ENCODE measurements at places on chromosomes 1 and 21. TPM values are rescaled to one million over a fixed set of nuclear protein-coding genes. Genes with fewer than 3 reads are reported as not detected.
A peak's percentile ranks its signal among the peaks of the same experiment; 100 is the strongest.

DNA sequence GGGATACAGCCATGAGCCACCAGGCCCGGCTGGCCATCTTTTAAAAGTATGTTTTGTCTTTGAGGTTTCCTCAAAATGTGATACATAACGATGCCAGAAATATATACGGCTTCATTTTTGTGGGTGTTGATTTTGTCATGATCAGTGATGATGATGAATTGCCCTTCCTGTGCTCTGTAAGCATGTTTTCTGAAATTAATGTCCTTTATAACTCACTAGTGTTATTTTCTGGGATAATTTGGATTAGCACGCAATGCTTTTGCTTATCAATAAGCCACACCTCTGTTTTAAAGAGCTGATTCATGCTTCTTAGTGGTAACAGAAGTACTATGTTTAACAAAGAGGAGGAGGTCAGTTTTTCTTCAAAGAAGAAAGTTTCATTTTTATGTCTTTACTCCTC lies 25.6 kb downstream of the PHACTR4 start:
- H3K27me3 ChIP-seq: no peaks in the 10 kb centered on the region
- peaks cover 10% of the 10 kb centered on the region for H3K36me3 ChIP-seq
- DNase-seq: no peak
- no peak overlapping the region for H3K27ac ChIP-seq
- H3K4me1 ChIP-seq: peaks cover 4% of the 10 kb centered on the region
- no peak overlapping the region for H3K4me3 ChIP-seq

GRCh38 chr1:220391491-220391890 lies 119.2 kb upstream of the RAB3GAP2 start:
- H3K27me3 ChIP-seq: no peaks in the 10 kb centered on the region
- no peaks in the 10 kb centered on the region for H3K4me1 ChIP-seq
- no peak overlapping the region for H3K27ac ChIP-seq
- no peaks in the 10 kb centered on the region for H3K36me3 ChIP-seq
- DNase-seq: no peak
- H3K4me3 ChIP-seq: no peak overlapping the region

- H3K27me3 ChIP-seq: no peaks in the 10 kb centered on the region
- peaks cover 40% of the 10 kb centered on the region for H3K4me1 ChIP-seq
- peak; percentile 67 for DNase-seq
- peaks cover 47% of the 10 kb centered on the region for H3K36me3 ChIP-seq
- H3K4me3 ChIP-seq: no peak overlapping the region
Measured at GRCh38 chr1:6037338-6037762, 8.3 kb upstream of the KCNAB2 start.

- peak; percentile 96 for DNase-seq
- no peaks in the 10 kb centered on the region for H3K36me3 ChIP-seq
- no peak overlapping the region for H3K4me3 ChIP-seq
- no peak overlapping the region for H3K27ac ChIP-seq
Measured at GRCh38 chr1:157090196-157090647, 9.4 kb downstream of the ETV3L start.

The TSACC gene
- 0.82 TPM for total RNA-seq

The TRIM46 gene
- 10.7 TPM for total RNA-seq

DNA sequence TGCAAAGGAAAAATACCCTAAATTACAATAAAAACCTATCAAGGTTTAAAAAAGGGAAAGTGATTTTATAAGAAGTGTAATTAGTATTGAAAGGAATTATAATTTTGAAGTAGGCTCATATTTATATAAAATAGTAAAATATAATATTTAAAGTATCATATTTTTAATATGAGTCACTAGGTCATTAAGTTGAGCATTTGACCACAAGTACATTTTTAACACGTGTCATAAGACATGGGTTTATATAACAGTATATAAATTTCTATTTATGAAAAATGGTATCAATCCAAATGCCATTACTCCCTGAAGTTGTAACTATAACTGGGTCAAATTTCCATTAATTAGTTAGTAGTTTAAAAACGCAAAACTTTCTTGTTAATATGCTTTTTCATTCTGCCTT lies 365.9 kb downstream of the COL11A1 start:
- H3K27ac ChIP-seq: no peak overlapping the region
- no peaks in the 10 kb centered on the region for H3K27me3 ChIP-seq
- no peak overlapping the region for H3K4me3 ChIP-seq
- H3K4me1 ChIP-seq: no peaks in the 10 kb centered on the region
- no peaks in the 10 kb centered on the region for H3K36me3 ChIP-seq
- DNase-seq: no peak

- peaks cover 21% of the 10 kb centered on the region for H3K4me1 ChIP-seq
- no peaks in the 10 kb centered on the region for H3K36me3 ChIP-seq
- no peak for DNase-seq
- H3K4me3 ChIP-seq: no peak overlapping the region
- no peak overlapping the region for H3K27ac ChIP-seq
Measured at GRCh38 chr1:54998100-54998499, 633 bp upstream of the BSND start.

DNA sequence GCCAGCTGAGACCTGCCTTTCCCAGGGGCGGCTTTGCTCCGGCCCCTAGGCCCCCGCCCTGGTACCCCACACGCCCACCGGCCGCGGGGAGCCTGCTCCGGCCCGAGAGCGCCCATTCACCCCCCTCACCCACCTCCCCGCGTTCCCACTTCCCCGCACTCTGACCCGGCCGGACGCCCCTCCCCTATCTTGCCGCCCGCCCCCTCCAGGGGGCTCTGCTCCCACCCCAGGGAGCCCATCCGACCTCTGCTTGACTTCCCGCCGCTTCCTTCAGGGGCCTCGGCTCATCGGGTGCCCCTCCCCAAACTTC lies 466 bp downstream of the HTR6 start:
- H3K4me3 ChIP-seq: peak overlapping the region; percentile 44
- H3K4me1 ChIP-seq: peaks cover 6% of the 10 kb centered on the region
- H3K36me3 ChIP-seq: peaks cover 4% of the 10 kb centered on the region
- no peak overlapping the region for H3K27ac ChIP-seq
- peaks cover 55% of the 10 kb centered on the region for H3K27me3 ChIP-seq

GRCh38 chr1:154747740-154748404 lies 122.2 kb downstream of the KCNN3 start:
- H3K27ac ChIP-seq: peak overlapping the region; percentile 94
- peaks cover 87% of the 10 kb centered on the region for H3K4me1 ChIP-seq
- peaks cover 2% of the 10 kb centered on the region for H3K27me3 ChIP-seq
- DNase-seq: peak; percentile 91
- no peaks in the 10 kb centered on the region for H3K36me3 ChIP-seq
- peak overlapping the region; percentile 90 for H3K4me3 ChIP-seq

GRCh38 chr21:41360072-41360821 lies 1.6 kb upstream of the MX2 start:
- peaks cover 12% of the 10 kb centered on the region for H3K36me3 ChIP-seq
- H3K27me3 ChIP-seq: peaks cover 8% of the 10 kb centered on the region
- H3K4me3 ChIP-seq: no peak overlapping the region
- H3K27ac ChIP-seq: no peak overlapping the region

GRCh38 chr1:36466370-36467026 lies 2.3 kb upstream of the MRPS15 start:
- H3K36me3 ChIP-seq: peaks cover 15% of the 10 kb centered on the region
- no peak overlapping the region for H3K27ac ChIP-seq

GRCh38 chr21:46363698-46364097 lies 39.7 kb downstream of the PCNT start:
- DNase-seq: no peak
- H3K27me3 ChIP-seq: no peaks in the 10 kb centered on the region
- H3K4me3 ChIP-seq: no peak overlapping the region
- no peak overlapping the region for H3K27ac ChIP-seq

GRCh38 chr1:224513787-224514209 lies 79.2 kb upstream of the WDR26 start:
- H3K27me3 ChIP-seq: peaks cover 2% of the 10 kb centered on the region
- no peak overlapping the region for H3K27ac ChIP-seq
- H3K4me3 ChIP-seq: no peak overlapping the region

DNA sequence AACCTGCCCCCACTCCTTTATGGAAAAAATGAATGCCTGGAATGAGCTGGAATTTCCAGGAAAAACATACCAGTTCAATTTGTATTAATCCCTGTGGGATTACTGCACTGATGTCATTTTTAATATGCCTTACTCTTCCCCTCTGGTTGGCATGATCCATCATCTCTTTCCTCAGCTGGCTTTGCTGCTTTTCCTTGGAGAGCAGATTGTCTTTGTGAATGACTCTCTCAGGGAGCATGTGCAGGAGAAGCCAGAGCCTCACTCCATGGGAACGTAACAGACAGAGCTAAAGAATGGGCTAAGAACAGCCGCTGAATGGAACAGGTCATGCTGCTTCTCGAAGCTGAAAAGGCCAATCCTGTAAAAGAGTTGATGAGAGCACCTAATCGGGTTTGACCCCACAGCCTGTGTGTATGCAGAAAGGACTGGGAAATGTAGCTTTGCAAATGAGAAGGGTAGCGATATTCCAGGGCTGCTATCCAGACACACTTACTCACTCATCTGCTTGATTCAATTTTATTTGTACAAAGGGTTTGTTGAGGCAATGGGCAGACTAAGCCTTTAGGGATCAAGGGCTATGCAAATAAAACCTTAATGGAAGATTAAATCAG lies 20.7 kb downstream of the PHC2 start:
- no peak overlapping the region for H3K27ac ChIP-seq
- no peaks in the 10 kb centered on the region for H3K36me3 ChIP-seq
- no peak for DNase-seq

DNA sequence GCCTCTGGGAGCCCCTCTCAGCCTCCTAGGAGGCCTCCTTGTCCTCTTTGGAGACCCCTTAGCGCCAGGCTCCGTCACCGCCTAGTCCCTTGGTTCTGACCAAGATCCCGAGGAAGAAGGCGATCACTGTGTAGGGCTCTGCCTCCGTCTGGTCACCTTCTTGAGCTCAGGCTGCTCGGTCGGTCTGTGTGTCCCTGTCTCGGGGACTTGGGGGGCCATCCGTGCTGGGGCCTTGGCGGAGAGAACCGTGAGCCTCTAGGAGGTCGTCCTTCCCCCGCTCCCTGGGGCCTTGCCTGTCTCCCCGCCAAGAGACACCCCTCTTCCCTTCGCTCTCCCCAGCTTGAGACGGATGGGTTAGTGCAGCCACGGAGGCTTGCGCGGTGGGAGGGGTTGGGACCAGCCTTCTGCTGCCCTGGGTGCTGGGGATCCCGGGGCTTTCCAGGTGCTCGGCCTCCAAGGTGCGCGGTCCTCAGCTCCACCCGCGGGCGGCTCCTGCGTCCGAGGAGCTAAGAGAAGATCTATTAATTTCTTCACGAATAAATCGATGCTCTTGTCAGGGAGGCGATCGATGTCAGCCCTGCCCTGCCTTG lies 701 bp upstream of the INSRR start:
- peak; percentile 78 for DNase-seq
- no peak overlapping the region for H3K27ac ChIP-seq
- H3K4me1 ChIP-seq: peaks cover 45% of the 10 kb centered on the region
- peaks cover 26% of the 10 kb centered on the region for H3K27me3 ChIP-seq
- peaks cover 11% of the 10 kb centered on the region for H3K36me3 ChIP-seq

DNA sequence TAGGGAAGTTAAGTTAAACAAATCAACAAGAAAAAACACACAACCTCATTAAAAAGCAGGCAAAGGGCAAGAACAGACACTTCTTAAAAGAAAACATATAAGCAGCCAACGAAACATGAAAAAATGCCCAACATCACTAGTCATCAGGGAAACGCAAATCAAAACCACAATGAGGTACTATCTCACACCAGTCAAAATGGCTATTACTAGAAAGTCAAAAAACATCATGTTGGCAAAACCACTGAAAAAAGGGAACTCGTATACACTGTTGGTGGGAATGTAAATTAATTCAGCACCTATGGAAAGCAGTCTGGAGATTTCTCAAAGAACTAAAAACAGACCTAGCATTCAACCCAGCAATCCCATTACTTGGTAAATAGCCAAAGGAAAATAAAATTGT lies 51.1 kb downstream of the HSF2BP start:
- H3K36me3 ChIP-seq: no peaks in the 10 kb centered on the region
- no peak for DNase-seq
- H3K27me3 ChIP-seq: peaks cover 5% of the 10 kb centered on the region
- H3K4me3 ChIP-seq: no peak overlapping the region
- H3K27ac ChIP-seq: no peak overlapping the region

GRCh38 chr1:223859058-223859457 lies 13.3 kb upstream of the TP53BP2 start:
- H3K4me3 ChIP-seq: no peak overlapping the region
- no peaks in the 10 kb centered on the region for H3K4me1 ChIP-seq
- no peak overlapping the region for H3K27ac ChIP-seq
- no peak for DNase-seq
- no peaks in the 10 kb centered on the region for H3K36me3 ChIP-seq
- peaks cover 18% of the 10 kb centered on the region for H3K27me3 ChIP-seq

The LRRIQ3 gene
- total RNA-seq: 0.17 TPM

The OR6K3 gene
- total RNA-seq: not detected
